ENCODE measurements at places on chromosomes 1 and 21.

DNA sequence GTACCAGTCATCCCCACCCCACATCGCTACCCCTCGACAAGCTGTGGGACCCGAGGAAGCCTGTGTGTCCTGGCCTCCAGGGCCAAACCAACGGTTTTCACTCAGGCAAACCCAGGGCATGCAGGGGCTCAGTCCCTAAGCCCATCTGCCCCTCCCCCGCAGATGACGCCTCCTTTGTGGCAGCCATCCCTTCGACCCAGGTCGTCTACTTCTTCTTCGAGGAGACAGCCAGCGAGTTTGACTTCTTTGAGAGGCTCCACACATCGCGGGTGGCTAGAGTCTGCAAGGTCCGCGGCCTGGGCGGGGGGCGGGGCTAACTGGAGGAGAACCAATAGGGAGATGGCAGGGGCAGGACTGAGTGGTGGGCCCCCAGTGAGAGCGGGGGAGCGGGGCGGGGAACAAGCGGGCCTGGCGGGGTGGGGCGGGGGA lies 7.4 kb downstream of the SEMA4A start:
- peak; percentile 83 for DNase-seq

GRCh38 chr1:95093296-95093695 lies 20.5 kb upstream of the ALG14 start:
- DNase-seq, result no peak

- DNase-seq, result peak; percentile 48
Observed at GRCh38 chr1:25991937-25992688, 5.8 kb downstream of the PAFAH2 start.

GRCh38 chr1:181121498-181121897 lies 33.0 kb downstream of the IER5 start:
- no peak for DNase-seq

DNA sequence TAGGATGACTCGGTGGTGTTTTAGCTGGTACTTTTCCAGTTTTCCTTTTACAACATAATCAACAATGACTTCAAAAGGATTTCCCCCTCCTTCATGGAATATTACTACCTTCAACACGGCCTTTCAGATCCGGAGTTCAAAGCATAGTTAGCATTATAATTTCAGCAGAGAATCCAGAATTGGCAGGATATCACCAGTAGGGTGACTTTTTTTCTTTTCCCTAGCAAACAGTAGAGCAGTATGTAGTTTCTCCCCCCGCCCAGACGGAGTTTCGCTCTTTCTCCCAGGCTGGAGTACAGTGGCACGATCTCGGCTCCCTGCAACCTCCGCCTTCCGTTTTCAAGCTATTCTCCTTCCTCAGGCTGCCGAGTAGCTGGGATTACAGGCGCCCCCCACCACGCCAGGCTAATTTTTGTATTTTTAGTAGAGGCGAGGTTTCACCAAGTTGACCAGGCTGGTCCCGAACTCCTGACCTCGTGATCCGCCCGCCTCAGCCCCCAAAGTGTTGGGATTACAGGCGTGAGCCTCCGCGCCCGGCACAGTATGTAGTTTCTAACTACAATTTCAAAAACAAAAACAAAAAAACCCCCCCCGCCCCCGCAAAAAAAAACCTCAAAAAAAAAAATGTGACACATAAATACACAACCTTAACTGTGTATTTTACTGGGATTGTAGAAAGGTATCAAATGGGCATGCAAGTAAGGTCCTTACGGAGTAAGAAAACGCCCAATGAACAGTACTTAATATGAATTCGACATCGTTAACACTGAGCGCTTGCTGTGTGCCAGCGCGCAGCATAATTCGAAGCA lies 1.5 kb upstream of the COX20 start:
- peak; percentile 80 for DNase-seq

GRCh38 chr1:234240680-234241079 lies 132.6 kb upstream of the COA6 start:
- no peak for DNase-seq

- DNase-seq, result no peak
Observed at GRCh38 chr1:9373619-9374018, 80.9 kb downstream of the SPSB1 start.

DNA sequence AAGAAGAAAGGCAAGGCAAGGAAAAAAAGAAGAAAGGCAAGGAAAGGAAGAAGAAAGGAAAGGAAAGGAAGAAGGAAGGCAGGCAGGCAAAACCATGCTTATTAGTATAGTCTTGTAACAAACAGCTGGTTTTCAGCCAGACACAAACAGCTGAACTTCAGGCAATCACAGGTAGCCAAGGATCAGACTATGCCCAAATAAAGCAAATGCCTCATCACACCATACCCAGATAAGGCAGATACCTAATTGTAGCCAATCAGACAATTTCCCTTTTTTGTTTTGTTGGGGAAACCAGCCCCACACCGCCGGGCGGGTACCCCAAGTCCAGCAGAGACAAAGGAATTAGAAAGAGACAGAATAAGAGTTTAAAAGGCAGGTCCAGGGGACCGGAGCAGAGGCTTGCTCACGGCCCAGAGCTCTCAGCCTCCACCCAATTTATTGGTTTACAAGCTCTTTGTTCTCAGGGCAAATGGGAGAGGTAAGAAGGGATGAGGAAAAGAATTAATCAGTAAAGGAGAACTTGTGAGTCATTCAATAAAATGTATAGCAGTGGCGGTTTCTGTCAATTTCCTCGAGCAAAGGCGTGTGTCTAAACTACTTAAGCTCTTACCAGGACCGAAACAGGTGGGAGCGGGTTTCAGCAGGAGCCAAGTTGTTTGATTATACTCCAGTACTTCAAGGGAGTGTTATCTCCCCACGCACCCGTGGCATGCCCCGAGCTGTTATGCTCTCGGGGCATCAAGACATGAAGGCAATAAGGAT lies 886.8 kb downstream of the KCNT2 start:
- DNase-seq, result no peak

GRCh38 chr1:56584910-56585528 lies 5.7 kb upstream of the PLPP3 start:
- peak; percentile 73 for DNase-seq

DNA sequence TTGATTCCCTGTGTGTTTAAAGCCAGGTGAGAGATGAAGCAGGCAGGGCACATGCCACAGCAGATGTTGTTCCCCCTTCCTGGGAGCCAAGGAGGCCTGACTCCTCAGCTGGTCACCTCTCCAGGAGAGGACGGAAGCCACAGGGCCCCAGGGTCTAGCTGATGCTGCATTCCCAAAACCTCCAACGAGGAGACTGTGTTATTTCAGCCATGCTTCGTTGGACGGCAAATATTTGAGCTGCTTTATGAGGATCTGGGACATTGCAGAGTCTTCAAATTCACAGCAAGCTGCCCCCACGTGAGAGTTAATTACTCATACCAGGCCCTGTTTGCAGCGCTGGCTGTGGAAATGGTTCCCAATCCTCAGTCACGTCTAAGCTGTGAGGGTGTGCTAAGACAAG lies 85.3 kb downstream of the CDC7 start:
- peak; percentile 35 for DNase-seq

DNA sequence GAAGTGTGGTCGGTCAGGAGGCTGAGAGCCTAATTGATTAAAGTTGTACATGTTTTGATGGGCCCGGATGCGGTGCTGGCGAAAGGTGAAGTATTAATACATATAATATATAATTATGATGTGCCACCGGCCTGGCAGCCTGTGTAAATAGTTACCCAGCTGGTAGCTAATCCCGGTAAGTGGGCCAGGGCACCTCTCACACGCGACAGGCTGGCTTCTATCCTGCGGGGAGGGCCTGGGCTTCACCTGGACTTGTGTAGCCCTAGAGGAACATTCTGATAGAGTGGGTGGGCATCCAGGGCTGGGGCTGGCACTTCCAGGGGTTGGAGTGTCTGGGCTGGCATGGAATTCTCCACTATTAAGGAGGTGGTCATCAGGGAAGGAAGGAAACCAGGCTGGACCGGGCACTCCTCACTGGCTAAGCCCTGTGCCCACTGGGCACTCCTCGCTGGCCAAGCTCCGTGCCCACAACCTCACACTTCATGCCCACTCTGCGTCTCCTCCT lies 48.3 kb downstream of the IGSF21 start:
- no peak for DNase-seq

DNA sequence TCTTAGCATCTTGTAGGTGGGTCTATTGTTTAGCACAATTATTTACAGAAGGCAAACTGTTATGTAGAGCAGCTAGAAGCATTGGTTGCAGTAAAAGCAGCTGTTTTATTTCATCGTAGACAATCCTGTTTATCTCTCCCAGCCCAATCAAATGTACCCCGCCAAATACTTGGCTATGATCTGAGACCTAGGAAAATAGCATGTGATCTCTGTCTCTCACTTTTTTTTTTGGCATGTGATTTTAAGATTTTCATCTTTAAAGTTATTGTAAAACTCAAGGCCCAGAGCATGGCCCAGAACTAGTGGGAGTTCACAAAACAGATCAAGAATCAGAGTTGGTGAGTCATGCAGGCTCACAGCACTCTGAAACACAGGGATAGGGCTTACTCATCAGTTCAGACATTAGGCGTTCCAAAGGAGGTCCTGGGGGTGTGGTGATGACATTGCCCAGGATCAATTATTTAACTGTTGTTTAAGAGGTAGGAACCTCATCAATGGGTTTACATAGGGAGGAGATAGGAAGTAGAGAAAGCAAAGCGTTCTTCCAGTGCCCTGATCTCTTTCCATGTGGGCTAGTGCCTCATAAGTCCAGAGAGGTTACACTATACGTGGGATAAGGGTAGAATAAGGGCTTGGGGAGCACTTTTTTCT lies 40.2 kb downstream of the TBX19 start:
- peak; percentile 86 for DNase-seq

- DNase-seq, result no peak
Observed at GRCh38 chr1:15225461-15225860, 21.6 kb upstream of the FHAD1 start.

GRCh38 chr1:200139661-200140250 lies 112.2 kb downstream of the NR5A2 start:
- DNase-seq, result peak; percentile 76

DNA sequence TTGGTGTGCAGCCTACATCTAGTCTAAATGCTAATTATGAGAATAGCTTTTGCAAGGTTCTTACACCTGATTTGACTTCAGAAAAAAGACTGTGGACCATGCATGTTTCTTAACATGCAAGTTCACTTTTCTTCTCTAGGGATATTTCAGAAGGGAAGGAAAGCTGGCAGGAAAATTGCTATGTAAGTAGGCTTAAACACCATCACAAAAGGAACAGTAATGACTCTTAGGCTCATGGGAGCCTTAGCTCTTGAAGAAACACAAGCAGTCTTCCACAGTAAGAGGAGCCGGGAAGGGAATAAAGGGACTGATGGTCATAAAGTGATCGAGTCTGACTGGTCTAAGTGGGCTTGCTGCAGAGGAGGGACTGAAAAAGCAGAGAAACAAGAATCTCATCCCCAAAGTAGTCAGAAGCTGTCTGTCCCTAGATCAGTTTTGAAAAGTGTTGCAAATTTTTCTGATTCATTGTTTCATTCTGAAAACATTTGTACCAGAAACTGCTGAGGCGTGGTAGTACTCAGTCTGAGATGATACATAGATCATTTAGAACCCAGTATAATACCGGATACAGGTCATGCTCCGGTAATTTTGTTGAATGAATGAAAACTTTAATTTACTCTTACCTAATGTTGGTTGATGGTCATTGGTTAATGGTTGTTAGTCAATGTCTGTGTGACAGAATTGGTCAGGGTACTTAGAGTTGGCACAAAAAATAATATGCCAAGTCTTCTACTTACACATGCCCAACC lies 40.9 kb downstream of the SMYD2 start:
- no peak for DNase-seq

GRCh38 chr1:109208836-109209463 lies 4.8 kb upstream of the SARS1 start:
- DNase-seq, result no peak

- DNase-seq, result no peak
Observed at GRCh38 chr1:24484199-24484598, 18.4 kb upstream of the RCAN3 start.

DNA sequence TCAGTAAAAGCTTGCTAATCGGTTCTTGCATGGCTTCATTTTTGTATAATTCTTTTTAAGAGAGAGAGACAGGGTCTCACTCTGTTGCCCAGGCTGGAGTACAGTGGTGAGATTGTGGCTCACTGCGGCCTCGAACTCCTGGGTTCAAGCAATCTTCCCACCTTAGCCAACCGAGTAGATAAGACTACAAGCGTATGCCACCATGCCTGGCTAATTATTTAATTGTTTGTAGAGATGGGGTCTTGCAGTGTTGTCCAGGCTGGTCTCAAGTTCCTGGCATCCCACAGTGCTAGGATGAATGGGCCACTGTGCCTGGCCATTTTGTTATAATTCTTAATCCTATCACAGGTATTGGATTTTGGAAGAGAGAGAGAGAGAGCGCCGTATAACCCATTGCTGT lies 23.4 kb downstream of the RCAN3 start:
- DNase-seq, result no peak

DNA sequence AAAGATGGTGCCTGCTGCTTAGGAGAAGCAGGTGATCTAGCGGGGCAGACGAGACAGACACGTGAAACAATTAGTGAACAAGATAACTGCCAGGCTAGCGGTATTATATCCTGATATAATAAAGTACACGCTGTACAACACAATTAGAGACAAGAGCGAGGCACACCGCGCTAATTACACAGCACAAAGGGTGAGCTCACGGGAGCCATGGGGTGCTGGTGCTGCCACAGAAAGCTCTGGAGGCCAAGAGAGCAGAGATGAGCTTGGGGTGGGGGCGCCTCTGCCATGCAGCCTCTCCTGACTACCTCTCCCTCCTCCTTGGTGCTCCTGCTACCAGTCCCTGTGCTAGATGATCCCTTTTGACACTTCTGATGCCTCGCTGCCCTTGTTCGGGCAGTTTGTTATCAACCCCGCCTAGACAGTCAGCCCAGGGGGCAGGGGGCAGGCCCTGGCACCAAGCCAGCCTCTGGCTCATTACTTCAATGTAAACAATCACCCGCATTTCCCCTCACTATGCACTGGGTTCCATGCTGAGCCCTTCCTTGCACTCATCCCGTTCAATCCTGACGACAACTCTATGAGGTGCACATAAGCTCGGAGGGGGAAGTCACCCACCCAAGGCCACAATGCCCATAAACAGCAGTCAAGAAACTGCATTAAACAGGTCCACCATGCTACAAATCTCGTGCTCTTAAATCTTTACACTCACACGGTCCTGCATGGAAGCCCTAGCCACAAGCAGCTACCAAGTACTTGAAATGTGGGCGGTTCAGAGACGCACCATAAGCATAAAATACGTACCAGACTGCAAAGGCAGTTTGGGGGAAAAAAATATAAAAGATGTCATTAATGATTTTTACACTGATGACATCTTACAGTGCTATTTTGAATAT lies 103.0 kb downstream of the SSBP3 start:
- no peak for DNase-seq

GRCh38 chr1:158714754-158715153 lies 5.8 kb downstream of the OR6K3 start:
- DNase-seq, result no peak

DNA sequence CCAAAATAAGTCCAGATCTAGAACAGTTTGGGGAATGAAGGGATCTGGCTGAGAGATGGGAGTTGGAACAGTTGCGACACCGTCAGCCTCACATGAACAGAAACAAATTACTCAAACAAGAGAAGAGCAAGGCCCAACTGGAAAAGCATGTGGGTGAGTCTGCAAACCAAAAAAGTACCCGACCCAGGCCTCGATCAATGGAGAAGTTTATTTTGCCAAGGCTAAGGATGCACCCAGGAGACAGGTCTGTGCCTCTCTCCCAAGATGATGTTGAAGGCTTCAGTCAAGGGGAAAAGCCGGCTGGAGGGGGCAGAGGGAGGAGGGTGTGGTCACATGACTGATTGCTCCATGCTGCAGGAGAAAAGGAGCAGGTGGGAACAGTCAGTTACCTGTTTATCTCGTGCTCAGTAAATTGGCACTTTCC lies 42.3 kb downstream of the KRTAP10-1 start:
- no peak for DNase-seq

GRCh38 chr1:96538111-96538641 lies 183.4 kb upstream of the PTBP2 start:
- peak; percentile 34 for DNase-seq

All from EH (cell line).